ENCODE measurements at places on chromosomes 12 and 14.
A peak's percentile ranks its signal among the peaks of the same experiment; 100 is the strongest.

GRCh38 chr12:6377667-6377994, 2.3 kb upstream of the SCNN1A start:
- H3K4me3 ChIP-seq = peak overlapping the region; percentile 34
- peaks cover 21% of the 10 kb centered on the region for H3K27me3 ChIP-seq
- H3K36me3 ChIP-seq = no peaks in the 10 kb centered on the region
- H3K4me1 ChIP-seq = peaks cover 68% of the 10 kb centered on the region
- no peak for DNase-seq

GRCh38 chr12:108040947-108041346, 88.1 kb upstream of the WSCD2 start:
- DNase-seq = no peak
- H3K27ac ChIP-seq = no peak overlapping the region
- H3K4me3 ChIP-seq = no peak overlapping the region
- no peaks in the 10 kb centered on the region for H3K27me3 ChIP-seq
- no peaks in the 10 kb centered on the region for H3K4me1 ChIP-seq
- no peaks in the 10 kb centered on the region for H3K36me3 ChIP-seq

- peak overlapping the region; percentile 21 for H3K4me3 ChIP-seq
- H3K27ac ChIP-seq = peak overlapping the region; percentile 86
- H3K27me3 ChIP-seq = no peaks in the 10 kb centered on the region
- peaks cover 87% of the 10 kb centered on the region for H3K4me1 ChIP-seq
- H3K36me3 ChIP-seq = no peaks in the 10 kb centered on the region
These were observed 26.0 kb downstream of the PPFIBP1 start for GRCh38 chr12:27549801-27550652.

DNA sequence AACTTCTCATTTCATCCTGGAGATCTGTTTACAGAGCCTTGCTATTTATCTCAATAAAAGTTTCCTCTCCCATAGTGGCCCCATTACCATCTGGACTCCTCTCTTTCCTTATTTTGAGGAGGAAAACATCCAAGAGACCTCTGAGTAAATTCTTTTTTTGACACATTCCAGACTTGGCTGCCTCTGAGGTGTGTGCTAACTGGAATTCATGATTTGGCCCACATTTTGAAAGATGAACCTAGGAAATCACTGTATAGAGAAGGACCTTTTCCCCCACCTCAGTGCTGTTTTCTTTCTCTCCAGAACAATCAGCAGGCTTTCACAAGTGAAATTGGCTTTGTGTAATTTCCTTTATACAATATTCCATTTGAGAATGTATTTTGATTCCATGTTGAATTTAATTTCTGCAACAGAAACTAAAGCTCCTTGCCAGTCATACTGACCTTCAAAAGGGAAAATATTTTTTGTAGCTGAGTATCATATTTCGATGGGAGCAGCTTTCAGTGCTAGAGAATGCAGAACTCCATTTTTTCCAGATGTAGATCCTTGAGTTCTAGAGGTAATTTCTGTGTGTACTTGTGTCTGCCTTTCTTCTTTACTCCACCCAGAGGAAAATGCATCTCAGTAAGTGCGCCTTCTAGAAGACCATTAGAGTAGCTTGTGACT, 244.9 kb upstream of the RGS6 start:
- H3K4me1 ChIP-seq = peaks cover 16% of the 10 kb centered on the region
- DNase-seq = no peak
- no peak overlapping the region for H3K4me3 ChIP-seq
- H3K27me3 ChIP-seq = no peaks in the 10 kb centered on the region
- H3K27ac ChIP-seq = no peak overlapping the region

GRCh38 chr14:69710378-69710777, 56.6 kb upstream of the SRSF5 start:
- peaks cover 38% of the 10 kb centered on the region for H3K4me1 ChIP-seq
- no peak overlapping the region for H3K4me3 ChIP-seq
- peaks cover 5% of the 10 kb centered on the region for H3K36me3 ChIP-seq
- H3K27ac ChIP-seq = no peak overlapping the region

- no peak for DNase-seq
- H3K27ac ChIP-seq = no peak overlapping the region
- H3K4me1 ChIP-seq = no peaks in the 10 kb centered on the region
These were observed 73.9 kb upstream of the PRMT8 start for GRCh38 chr12:3417113-3417512.

DNA sequence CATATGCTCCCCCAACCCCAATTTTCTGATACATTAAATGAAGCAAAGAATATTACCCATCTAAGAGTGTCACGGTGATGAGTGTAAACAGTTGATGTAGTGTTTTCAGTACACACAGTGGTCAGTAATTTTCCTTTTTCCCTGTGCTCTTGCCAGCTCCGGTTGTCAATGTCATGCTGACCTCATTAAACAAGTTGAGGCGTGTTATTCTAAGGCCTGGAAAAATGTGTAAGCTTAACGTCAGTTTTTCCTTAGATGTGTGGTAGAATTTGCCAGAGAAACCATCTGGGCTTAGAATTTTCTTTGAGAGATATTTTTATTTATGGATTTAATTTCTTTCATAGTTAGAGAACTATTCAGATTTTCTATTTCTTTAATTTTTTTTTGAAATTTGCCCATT, 11.7 kb upstream of the SERPINA6 start:
- no peak overlapping the region for H3K27ac ChIP-seq
- peaks cover 75% of the 10 kb centered on the region for H3K4me1 ChIP-seq
- no peaks in the 10 kb centered on the region for H3K27me3 ChIP-seq
- DNase-seq = no peak
- H3K36me3 ChIP-seq = no peaks in the 10 kb centered on the region

DNA sequence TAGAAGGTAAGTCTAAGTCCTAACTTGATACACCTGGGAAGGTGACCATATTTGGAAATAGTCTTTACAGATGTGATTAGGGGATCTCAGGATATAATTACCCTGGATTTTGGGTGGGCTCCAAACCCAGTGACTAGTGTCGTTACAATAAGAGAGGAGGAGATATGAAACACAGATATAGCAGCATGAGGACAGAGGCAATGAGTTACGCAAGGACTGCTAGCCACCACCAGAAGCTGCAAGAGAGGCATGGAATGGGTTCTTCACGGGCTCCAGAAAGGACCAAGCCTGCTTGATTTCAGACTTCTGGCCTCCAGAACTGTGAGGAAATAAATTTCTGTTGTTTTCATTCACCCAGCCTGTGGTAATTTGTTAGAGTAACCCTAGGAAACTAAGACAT, 28.6 kb downstream of the FGFR1OP2 start:
- no peaks in the 10 kb centered on the region for H3K36me3 ChIP-seq
- no peak overlapping the region for H3K27ac ChIP-seq
- no peak overlapping the region for H3K4me3 ChIP-seq
- no peak for DNase-seq
- H3K27me3 ChIP-seq = no peaks in the 10 kb centered on the region
